PC-3 (cell line): ENCODE measurements at places on chromosomes 6 and 20. TPM values are rescaled to one million over a fixed set of nuclear protein-coding genes. Genes with fewer than 3 reads are reported as not detected.
A peak's percentile ranks its signal among the peaks of the same experiment; 100 is the strongest.

TCEA2 gene
- 19.1 and 23.4 TPM in 2 replicates for total RNA-seq

PAX1 gene
- total RNA-seq: not detected in 2 replicates

ENPP3 gene
- 0.18 TPM in 1 of 2 replicates, not detected in the other for total RNA-seq

- DNase-seq: no peak
Measured at GRCh38 chr6:158472447-158472846, 87.4 kb upstream of the TMEM181 start.

DNA sequence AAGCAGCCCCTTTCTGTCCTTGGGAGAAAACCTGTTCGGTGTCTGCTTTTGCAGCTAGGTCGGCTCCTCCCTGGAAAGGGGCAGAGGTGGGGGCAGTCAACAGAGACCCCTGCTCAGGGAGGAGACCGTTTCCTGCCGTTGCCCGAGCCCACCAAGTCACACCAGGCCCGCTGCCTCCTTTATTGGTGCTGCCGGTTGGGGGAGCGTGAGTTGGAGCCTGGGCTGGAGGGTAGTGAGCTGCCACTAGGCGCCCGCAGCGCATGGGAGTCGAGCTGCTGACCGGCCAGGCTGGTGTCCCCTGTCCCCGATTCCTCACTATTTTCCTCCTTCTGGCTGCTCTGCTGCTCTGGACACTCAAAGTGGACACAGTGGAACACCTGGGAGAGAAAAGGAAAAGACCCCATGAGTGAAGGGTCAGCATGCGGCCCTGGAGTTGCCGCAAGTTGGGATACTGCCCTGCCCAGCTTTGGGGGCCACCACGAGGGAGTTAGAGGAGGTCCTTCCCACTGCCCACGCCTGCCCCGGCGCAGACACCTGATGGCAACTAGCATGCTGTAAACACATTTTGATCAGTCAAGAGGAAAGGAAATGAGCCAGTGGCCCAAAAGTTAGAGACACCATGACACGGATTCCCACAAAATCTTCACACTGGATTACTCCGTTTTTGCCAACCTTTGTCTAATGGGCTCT is 355.4 kb downstream of the ZFAND3 start:
- DNase-seq: no peak

DNA sequence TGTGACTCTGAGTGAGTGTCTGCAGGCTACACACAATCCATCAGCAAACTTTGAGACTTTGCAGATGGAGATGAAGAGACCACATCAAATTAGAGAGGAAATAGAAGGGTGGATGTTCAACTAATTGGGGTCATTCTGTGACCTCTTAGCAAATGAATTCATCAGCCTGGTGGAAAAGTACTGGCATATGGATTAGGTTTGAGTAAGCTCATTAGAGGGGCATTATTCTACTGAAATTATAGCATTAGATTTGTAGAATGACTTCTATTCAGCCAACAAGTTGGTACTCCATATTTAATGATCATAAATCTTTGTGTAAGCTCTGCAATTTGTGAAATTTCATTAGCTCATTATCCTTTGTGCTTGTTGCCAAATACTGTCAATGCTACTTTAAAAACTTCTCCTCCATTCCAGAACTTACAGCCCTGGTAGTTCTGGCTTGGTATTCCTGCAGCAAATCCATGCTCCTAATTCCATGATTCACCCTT is 63.8 kb downstream of the ADTRP start:
- no peak for DNase-seq

GRCh38 chr6:26342106-26343004 is 22.6 kb upstream of the BTN3A2 start:
- DNase-seq: peak; percentile 35

GRCh38 chr6:51569594-51569993 is 517.8 kb downstream of the PKHD1 start:
- DNase-seq: peak; percentile 13

DNA sequence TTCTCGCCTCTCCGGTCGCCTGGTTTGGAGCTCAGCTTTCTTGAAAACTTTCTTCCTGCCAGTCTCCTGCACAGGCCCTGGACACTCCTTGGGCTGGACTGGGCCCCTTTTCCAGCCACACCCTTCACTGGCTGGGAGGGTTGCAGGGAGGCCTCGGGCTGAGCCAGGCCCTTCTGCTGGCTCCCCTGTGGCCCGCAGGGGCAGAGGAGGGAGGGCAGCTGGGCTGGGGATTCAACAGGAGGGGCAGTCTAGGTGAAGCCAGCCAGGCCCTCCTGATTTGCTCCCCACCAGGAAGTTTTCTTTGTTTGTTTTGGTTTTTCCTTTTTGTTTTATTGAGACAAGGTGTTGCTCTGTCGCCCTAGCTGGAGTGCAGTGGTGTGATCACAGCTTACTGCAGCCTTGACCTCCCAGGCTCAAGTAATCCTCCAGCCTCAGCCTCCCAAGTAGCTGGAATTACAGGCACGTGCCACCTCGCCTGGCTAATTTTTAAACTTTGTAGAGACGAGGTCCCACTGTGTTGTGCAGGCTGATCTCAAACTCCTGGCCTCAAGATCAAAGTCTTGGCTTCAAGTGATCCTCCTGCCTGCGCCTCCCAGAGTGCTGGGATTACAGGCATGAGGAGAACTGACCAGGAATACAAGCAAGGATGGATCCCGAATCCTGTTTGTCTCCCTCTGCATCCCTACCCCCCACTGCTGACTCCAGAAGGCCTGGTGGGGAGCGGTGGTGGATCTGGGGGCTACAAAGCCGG is 23.5 kb upstream of the CDH22 start:
- no peak for DNase-seq

DNA sequence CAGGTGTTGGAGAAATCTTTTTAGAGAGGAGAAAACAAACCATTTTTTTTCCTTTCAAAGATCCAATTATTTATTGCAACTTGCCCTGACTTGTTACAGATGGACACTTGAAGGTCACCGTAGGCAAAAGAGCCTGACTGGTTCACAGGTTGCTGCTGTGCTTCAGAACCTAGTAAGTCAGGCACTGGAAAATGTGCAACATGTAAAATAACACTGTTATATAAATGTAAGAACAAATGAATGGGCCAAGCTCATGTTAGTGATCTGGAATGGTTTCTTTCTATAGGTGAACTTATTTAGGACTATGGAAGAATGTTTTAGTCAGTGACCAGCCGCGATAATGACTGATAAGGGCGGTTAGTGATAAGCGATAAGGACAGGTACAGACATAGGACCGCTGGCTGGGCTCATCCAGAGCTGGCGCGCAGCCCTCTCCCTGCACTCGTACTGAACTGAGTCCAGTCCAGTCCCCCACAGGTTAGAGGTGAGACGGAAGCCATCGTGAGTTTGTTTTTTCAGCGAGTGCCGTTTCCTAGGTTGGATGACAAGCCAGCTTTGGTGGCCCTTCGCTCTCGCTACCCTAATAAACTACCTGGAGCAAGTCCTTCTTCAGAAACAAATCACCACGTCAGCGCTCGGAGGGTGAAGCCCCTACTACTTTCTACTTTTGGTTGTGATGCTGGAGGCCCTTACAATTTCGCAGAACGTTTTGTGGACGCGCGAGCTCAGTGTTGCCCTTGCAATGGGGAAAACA is 94.4 kb upstream of the PRDM1 start:
- DNase-seq: peak; percentile 22
